ENCODE measurements at places on chromosomes 1 and 21.

DNA sequence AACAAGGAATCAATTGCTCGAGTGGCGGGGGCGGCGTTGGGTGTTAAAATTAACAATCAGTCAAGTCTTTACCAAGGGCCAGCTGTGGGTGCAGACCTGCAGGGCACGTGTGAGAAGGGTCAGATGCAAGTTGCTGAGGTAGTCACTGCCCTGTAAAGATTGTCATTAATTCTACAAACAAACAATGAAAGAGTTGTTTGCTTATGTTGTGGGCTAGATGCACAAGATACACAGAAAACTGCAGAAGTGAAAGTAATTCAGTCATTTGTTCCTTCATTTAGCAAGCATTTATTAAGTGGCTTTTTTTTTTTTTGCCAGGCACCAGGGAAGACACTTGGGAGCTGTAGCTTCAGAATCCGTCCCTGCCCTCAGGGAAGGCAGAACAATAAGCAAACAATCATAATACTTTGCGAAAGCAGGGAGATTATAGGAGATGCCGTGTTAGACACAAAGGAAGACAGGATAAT, 79.5 kb downstream of the NR5A2 start:
- DNase-seq: no peak

- no peak for DNase-seq
Measured at GRCh38 chr1:4978660-4979390, 324.4 kb downstream of the AJAP1 start.

DNA sequence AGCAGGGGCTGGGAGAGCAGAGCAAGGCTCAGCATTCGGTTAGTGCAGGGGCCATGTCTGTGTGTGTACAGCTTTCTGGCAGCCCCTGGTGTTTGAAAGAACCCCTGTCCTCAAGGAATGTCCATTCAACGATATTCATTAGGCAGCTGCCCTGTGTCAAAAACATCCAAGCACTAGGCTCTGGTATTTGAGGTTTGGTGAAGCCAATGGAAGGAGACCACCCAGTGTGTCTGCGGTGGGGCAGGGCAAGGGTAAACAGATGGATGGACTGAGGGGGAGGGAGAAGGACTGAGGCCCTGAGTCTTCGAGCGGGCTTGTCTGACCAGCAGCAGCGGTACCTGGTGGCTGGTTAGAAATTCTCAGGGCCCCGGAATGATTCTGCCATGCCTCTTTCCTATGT, 155.6 kb upstream of the KLHDC7A start:
- no peak for DNase-seq

DNA sequence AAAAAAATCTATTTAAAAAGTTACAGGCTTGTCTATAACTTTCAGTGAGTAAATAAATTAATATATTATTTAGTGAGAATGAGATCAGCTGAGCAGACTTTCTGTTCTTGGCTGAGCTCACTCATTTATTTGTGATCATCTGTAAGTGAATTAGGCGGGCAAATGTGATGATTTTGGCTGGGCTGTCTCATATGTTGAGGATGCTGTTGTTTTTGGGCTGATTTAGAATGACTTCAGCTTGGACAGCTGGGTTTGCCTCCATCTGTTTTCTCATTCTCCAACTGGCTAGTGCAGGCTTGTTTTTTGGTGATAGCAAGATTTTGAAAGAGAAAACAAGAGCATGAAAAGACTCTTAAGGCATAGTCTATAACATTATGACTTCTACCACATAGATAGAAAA, 475.8 kb upstream of the OLFM3 start:
- no peak for DNase-seq

DNA sequence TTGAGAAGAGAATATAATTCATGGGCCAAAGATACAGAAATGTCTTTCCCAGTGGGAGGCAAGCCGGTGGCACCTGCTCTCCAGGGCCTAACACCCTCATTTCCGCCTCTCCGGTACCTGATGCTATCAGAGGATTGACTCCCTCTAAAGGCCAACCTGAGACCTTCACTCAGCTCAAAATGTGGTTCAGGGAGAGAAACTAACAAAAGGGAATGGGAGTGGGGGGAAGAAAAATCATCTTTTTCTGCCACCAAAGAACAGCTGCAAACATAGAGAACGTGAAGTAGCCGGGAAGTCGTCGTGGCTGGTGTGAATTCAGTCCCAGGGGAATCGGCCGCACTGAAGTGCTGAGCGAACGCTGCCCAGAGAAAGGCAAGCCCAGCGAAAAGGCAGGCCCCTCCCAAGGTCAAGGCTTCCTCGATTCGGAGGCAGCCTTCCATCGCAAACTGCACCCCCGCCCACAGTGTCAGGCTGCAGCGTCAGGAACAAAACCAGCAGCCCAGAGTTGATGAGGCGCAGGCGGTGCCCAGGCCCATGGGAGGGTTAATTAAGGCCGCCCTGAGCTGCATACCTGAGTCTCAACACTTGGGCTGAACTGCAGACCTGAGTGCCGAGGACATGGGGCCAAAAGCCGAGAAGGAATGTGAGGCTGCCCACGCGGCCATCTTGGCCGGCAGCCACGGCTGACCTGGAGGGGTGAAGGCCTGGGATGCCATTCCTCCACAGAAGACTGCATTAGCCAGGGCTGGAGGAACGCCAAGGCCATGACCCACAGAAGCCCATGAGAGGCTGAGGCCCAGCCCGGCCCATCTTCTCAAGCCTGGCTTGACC, 160.2 kb downstream of the PSMG1 start:
- no peak for DNase-seq

GRCh38 chr1:240869071-240869470, 257.1 kb upstream of the GREM2 start:
- no peak for DNase-seq

GRCh38 chr1:51517361-51518032, 1.6 kb downstream of the EPS15 start:
- no peak for DNase-seq
